ENCODE measurements at places on chromosomes 4 and X. TPM values are rescaled to one million over a fixed set of nuclear protein-coding genes. Genes with fewer than 3 reads are reported as not detected.

The MGARP gene
- 0.81 TPM for total RNA-seq

- DNase-seq: no peak
Observed at GRCh38 chr4:27934871-27935270, 1074.2 kb downstream of the STIM2 start.

GRCh38 chrX:150873616-150874015, 24.9 kb downstream of the CD99L2 start:
- DNase-seq: no peak

- no peak for DNase-seq
Observed at GRCh38 chr4:18815779-18816173, 794.2 kb upstream of the LCORL start.

DNA sequence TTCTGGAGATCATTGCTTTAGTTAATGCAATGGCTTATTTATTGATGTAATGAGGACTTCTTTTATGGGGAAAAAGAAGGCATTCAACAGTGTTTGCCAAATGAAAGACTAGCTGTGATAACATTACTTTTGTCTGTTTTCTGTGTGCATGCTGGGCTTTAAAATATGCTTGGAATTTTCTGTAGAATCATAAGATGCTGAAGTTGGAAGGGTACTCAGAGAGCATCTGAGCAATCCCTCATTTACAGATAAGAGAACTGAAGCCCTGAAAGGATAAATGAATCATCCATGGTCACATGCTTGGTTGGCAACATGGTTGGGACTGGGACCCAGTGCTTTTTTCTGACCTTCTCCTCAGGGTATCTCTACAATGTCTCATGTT, 31.4 kb upstream of the PITX2 start:
- no peak for DNase-seq

The FRYL gene
- total RNA-seq: 54.1 TPM

The ANXA3 gene
- total RNA-seq: 41.9 TPM
